NCI-H1105 (cell line): ENCODE measurements at places on chromosomes 11 and 22.

GRCh38 chr11:86814775-86815174 lies 14.4 kb downstream of the PRSS23 start:
- DNase-seq, result no peak

DNA sequence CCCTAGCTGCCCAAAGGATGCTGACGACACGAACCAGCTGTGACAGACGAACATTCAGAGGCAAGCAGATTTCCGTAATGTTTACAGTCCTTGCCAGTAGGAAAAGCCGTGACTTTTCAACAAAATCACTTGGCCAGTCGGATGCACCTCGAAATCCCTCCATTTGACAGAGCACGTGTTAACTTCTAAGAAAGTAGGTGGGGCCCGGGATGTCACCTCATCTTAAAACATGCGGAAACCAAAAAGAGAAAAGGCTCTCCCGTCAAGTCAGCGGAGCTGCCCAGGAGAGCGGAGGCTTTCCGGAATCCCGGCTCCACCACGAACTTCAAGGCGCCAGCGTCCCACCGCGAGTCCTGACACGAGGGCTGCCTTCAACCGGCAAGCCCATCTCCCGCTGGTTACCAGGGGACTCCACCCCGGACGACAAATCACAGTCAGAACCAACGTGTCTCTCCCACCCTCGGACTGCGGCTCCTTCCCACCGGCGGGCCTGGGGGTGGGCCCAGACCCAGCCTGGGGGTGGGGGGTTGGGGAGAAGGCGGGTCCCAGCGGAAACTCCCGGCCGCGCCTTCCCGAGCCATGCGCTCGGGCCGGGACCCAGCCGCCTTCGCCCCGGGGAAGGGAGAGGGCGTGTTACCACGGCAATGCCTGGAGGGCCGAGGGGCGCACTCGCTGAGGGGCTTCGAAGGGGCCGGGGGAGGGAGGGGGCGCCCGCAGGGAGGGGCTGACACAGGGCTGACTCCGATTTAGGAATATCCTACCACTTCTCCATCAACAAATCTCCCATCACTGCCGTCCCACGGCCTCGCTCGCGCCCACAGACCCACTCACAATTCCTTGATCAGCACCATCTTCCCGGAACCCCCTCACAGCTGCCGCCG lies 475 bp downstream of the PITPNB start:
- DNase-seq, result peak; percentile 9

- DNase-seq, result no peak
Measured at GRCh38 chr11:117121176-117121575, 22.9 kb upstream of the PAFAH1B2 start.

DNA sequence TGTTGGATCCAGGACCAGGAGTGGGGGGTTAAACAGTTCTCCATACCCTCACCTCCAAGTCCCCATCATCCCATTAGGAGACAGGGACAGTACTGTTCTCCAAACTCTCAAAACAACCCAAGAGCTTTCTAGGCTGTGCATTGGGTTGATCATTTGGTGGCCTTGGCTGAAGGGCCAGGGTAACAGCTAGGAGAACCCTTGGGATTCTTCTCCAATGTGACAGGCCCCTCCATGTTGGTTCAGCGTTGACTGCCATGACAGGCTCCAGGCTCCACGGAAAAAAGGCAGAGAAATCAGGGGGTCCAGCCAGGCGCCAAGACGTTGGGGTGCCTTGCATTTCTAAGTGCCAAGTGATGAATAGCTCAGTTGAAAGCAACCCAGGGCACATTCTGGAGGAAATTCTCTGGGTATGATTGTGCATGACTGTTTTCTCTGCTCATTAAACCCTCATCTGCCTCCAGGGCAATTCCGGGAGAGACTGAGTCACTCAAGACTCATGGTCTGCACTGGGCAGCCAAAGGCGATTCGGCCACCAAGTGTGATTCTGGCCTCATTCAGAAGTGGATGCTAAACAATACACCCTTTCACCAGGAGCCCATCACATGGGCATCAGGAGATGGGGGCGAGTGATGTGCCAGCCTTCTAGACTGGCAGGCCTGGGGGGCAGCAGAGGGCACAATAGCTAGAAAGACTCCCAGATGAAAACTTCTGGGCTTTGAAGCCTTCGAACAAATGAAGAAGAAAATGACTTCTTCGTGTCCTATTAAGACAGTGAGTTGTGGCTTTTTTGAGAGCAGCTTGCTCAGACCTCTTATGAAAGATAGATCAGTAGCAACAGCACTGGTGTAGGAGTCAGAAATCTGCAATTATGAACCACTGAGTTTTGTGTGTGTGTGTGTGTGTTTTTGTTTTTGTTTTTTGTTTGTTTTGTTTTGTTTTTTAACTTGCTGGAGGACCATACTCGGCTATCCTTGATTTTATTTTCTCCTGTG lies 27.7 kb downstream of the CD44 start:
- no peak for DNase-seq

GRCh38 chr11:46697303-46697702 lies 3.1 kb downstream of the ARHGAP1 start:
- no peak for DNase-seq

DNA sequence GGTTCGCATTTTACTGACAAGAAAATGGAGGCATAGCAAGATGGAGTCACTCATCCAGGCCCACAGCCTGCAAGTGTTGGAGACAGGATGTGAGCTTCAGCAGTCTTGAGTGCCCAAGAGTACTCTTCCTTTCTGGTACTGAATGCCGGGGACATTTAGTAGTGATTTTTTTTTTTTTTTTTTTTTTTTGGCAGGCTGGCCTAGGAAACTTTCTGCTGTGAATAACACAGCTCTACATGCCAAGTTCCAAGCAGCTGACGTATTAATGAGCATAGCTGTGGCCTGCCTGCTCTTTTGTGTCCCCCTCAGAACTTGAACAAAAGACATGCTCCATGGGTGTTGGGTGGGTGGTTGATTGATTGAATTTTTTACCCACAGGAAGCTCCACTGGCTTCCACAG lies 195.5 kb upstream of the CADM1 start:
- no peak for DNase-seq

- peak; percentile 17 for DNase-seq
Measured at GRCh38 chr11:16178273-16178672, 178.1 kb downstream of the SOX6 start.
